ENCODE measurements at places on chromosomes 4 and X.

GRCh38 chrX:69126642-69127041 lies 38.6 kb downstream of the PJA1 start:
- DNase-seq: no peak

GRCh38 chrX:133346026-133346425 lies 69.3 kb downstream of the GPC4 start:
- DNase-seq: no peak

DNA sequence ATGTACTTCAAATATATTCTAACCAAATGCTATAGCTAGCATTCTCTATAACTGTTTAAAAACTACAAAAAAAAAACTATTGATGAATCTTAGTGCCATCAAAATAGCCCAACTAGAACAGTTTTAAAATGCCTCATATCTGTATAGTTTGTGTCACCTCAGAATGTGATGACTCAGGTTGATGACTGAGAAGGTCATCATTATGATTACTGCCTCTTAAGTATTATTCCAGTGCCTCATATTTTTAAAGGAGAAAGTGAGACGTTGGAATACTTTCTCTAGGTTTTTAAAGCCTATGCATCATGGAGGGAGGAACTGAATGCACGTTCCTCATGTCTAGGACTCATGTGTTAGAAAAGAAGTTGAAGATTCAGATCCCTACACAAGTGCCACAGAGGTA lies 88.2 kb downstream of the TMA16 start:
- DNase-seq: no peak

GRCh38 chr4:1223841-1224809 lies 24.8 kb downstream of the CTBP1 start:
- DNase-seq: no peak

DNA sequence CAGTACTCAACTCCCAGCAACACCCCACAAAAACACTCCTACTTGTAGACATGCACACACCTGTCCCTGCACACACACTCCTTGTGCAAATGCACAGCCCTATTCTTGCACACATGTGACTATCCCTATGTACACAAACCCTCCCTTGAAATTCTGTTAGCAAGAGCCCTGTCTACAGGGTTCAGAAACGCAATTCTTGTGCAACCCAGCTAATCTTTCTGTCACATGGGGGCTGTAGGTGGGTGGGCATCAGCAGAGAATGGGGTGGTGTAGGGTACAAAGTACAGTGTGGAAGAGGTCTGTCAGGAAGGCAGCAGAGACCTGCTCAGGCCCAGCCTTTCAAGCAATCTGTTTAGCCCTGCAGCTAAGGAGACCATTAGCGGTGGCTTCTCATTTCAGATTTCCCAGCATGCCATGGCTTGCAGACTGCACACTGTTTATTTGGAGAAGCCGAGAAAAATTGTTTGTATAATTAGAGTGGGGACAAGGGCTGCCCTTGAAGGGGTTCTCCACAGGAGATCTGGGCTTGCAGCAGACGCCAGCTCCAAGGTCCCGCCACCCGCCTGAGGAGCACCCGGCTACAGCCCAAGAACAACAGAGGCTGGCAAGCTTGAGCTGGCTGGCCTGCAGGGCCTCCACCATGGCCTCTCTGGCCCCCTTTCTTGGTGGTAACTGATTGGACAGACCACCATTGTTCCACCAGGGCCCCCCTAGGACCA lies 144.0 kb upstream of the PJA1 start:
- DNase-seq: no peak

DNA sequence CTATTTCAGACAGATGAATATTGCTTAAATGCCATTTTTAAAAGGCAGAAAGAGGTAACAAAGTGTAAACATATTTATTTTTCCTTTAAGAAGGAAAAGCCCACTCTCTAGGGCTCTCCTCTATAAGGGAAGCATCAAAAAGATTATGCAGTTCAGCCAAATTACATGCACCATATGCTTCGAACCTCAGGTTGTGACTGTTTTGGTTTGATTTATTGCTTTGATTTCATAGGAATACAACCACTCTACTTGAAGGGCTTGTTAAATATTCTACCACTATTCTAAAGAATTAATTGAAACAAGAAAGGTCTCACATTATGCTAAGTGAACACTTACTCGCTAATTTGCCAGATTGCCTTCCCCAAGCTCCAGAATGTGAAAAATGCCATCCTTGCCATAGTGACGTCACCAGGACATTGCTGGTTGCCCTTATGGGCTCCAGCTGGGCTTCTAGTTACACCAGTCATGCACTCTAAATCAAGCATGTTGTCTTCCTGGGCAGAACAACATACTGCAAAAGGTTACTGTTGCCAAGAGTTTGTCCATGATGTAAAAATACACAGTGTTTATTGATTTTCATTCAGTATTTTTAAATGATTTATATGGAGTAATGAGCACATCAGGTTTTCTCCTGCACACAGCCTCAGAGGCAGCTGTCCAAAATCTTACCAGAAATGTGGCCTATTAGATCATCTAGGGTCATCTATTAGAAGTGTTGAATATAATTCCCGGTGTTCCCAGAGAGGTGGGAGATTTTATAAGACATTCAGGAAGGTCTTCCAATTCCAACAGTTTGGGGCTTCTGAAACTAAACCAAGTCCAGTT lies 164.4 kb upstream of the RAPGEF2 start:
- DNase-seq: no peak

Measured in NCI-H1092 (cell line).